ENCODE measurements at places on chromosomes 5 and 9.

DNA sequence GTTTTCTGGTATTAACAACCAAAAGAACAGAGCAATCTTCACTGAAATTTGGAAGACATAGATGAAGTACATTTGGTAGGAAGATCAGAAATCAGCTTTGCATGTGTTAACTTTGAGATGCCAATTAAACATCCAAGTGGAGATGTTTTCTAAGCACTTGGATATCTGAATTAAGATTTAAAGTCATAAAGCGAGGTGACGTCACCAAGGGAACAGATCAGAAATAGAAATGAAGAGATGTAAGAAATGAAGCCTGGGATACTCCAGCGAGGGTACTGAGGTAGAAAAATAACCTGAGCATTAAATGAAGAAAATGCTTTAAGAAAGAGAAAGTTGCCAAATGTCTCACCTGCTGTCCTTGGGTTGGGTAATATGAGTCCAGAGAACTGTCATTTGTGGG lies 1223.3 kb downstream of the MAT2B start:
- DNase-seq = no peak

GRCh38 chr9:78923966-78924659 lies 627.2 kb downstream of the PSAT1 start:
- no peak for DNase-seq

DNA sequence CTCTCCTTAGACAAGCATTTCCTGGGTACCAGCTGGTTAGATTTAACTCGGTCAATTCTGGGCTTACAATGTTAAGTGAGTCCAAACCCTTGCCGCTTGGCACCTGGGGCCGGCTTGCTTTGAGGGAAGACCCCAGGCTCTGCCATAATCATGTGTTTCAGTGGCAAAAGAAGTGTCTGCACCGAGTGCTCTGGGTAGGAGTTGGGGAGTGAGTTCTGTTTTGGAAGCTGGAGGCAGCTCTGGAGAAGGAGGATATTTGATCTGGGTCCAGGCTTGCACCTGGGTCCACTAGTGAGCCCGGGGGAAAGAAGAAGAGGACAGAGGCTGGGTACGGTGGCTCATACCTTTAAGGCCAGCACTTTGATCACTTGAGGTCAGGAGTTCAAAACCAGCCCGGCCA lies 8.4 kb upstream of the OLFM1 start:
- DNase-seq = no peak

DNA sequence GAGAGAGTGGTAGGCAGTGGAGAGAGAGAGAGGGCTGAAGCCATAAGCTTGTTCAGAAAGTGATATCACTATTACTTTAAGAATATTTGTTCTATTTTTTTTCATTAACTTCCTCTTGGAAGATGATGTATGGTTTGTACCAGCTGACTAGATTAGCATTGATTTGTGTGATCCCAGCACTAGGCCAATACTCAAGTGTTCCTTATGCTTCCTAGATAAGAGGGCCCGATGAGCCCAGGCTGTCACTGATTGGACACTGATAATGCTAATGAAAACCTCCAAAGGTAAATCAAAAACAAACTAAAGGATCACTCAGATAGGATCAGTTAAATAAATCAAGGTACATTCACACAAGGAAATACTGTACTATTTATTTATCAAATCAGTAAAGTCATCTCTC lies 52.7 kb upstream of the OTULINL start:
- DNase-seq = no peak

- DNase-seq = no peak
These were observed 39.6 kb downstream of the SLC38A9 start for GRCh38 chr5:55672477-55672911.

Measured in COR-L47 (cell line).